GM04503 (cell line): ENCODE measurements at places on chromosomes 2 and 18.

GRCh38 chr2:48529676-48530032, 300 bp upstream of the STON1 start:
- DNase-seq = no peak

DNA sequence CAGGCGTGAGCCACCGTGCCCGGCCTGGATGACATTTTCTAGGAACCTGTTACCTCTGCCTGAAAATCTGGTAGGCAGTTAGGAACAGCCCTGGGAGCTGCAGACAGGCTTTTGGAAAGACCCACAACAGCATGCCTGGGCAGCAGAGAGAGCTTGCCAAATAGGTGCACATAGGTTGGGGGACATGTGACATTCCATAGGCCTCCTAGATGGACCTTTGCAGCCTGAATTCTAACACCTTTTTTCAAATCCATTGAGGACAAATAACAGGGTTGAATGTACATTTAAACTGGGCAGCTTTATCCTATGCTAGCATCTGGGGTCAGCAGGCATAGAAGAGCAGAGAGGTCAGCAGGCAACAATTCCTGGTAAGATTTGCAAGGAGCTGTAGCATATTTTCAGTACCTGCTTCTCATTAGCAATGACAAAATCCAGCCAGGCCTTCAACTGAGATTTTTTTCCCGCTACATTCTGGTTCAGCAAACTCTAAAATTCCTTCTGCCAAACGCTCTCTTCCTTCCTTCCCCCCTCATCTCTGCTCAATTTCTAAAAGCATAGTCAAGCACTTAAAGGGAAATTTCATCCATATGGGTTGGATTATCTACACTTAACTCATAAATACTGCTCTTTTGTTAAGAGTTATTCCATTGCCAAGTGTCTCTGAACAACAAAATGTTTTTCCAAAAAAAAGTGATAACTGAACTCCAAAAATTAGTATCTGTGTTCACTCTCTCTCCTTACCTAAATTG, 75.2 kb downstream of the SOWAHC start:
- DNase-seq = no peak

GRCh38 chr18:63905361-63905760, 2.4 kb upstream of the SERPINB10 start:
- no peak for DNase-seq

DNA sequence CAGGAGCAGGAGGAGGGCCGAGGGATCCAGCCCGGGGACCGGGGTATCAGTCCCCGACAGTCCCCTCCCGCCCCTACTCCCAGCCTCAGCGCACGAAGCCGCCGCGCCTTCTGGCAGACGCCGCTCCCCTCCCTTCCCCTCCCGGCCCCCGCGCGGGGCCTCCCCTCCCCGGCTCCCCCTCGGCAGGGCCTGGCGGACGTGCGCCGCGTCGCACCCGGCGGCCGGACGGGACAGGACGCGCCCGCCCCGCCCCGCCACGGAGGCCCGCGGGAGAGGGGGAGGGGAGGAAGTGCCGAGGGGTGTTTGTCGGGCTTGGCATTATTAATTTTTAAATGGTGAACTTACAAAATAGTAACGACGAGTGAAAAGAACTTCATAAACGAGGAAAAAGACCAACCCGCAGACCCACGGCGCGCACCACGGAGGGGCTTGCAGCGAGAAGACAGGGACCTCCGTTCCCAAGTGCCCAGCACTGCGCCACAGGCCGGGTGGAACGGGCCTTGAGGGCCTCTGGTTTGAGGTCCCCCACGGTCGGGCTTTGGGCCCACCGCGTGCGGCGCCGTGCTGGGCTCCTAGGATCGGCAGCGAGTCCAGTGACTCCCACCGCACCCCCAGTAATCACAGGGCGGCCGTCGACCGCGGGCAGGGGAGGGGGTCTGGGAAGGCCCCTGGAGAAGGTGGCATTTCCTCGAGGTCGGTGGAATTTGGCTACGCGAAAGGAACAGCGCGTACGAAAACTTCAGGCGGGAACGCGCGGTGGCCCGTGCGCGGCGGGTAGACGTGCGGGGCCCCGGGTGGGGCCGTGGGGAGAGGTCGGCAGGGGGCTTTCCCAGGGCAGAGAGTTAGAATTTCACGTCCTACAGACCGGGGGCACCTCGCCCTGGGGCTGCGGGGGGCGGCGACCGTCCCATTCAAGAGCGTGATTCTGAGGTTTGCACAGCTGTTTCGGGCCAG, 954 bp upstream of the CTDSP1 start:
- DNase-seq = peak; percentile 20

DNA sequence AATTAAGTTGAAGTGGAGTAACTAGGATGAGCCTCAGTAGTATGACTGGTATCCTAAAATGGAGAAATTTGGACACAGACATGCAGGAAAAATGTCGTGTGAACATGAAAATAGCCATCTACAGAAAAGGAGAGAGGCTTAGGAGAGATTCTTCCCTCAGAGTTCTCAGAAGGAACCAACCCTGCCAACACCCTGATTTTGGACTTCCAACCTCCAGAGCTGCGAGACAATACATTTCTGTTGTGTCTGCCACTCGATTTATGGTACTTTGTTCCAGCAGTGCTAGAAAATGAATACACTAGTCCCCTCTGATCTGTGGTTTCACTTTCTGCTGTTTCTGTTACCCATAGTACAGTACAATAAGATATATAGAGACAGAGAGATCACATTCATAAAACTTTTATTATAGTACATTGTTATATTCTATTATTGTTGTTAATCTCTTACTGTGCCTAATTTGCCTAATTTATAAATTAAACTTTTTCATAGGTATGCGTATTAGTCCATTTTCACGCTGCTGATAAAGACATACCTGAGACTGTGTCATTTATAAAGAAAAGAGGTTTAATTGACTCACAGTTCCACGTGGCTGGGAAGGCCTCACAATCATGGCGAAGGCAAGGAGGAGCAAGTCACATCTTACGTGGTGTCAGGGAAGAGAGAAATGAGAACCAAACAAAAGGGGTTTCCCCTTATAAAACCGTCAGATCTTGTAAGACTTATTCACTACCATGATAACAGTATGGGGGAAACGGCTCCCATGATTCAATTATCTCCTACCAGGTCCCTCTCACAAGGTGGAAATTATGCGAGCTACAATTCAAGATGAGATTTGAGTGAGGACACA, 41.3 kb downstream of the PLEKHA3 start:
- DNase-seq = no peak

GRCh38 chr18:3035635-3036034, 22.7 kb upstream of the LPIN2 start:
- DNase-seq = no peak

GRCh38 chr2:317501-318424, 29.9 kb upstream of the ALKAL2 start:
- DNase-seq = peak; percentile 8

DNA sequence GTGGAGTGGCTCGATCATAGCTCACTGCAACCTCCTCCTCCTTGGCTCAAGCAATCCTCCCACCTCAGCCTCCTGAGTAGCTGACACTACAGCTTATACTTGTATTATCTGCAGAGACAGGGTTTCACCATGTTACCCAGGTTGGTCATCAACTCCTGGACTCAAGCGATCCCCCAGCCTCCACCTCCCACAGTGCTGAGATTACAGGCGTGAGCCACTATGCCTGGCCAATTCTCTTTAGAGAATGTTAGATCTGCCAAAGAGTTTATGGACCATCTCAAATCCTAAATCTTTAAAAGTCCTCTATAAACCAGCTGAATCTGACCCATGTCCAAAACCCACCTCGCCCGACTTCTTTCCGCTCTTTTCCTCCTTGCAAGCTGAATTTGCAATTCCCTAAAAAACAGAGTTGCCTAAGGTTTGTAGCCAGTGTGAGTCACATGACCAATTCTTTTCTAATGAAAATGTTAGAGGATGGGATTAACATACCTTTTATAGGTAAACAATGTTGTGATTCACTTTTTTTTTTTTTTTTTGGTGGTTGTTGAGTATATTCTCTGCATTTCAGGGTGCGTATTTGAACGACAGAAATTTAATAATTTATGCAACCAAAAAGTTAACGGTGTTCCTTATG, 2.4 kb upstream of the PMAIP1 start:
- DNase-seq = no peak

- no peak for DNase-seq
These were observed 59.8 kb downstream of the INHBB start for GRCh38 chr2:120405759-120406099.

DNA sequence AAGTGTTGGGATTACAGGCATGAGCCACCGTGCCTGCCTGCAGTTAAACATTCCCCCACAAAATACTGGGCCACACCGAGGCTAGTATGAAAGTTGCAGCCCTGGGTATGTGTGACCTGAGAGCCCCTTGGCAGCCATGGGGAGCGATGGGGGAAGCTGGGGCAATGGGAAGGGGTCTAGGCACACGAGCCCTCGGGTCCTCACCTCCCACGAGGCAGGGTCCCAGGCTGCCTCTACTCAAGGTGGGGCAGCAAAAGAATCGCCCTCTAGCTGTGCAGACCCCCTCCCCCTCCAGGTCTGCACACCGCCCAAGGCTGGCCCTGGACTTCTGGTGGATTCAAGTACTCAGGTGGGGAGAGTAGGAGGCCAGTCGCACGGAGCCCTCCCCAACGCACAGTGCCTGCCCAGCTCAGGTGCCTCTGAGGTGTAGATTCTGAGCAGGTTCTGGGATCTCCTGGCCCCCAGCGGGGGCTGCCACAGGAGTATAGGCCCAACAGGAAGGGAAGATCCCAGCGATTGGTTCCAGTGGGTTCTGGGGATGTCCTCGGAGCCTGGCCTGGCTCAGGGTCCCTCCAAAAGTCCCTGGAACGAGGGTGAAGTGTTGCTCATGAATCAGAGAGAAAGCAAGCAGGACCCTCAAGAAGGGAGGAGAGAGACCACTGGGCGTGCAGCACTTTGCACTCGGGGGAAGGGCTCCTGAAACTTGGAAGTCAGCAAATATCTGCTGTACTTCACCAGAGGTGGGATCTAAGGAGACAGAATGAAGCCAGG, 2.6 kb downstream of the GPR35 start:
- no peak for DNase-seq

DNA sequence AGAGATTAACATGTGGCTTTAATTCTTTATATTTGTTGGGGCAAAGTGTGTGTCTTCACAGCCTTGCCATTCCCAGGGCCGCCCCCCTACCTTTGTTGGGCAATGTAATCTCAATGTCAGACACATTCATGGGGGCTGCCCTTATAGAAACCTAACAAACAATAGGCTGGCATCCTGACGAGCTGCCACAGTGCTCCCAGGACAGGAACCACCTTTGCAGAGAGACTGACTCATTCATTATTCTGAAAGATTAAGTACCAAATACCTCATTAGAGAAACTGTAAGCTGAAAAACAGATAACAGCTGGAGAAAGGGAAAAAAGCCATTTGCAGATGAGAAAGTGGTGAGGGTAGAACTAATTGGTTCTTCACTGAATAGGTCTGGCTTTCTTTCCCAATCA, 1587.5 kb upstream of the PIK3C3 start:
- DNase-seq = no peak

DNA sequence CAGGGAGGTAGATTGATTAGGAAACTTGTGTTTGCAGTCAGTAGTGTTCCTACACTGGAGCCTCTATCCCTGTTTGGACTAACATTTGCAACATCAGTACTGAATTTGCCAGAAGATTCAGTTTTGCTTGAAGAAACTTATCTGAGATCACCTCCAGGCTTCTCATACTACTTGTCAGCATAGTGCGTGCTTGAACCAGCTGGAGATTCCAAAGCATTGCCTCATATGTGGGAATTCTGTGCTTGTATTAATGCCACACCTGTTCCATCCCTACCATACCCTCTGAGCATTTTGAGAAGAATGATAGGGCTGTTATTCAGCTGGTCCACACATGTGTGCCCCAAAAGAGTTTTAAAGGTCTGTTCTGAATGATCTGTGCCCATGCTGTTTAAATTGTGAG, 148.7 kb downstream of the RAPGEF4 start:
- DNase-seq = no peak

DNA sequence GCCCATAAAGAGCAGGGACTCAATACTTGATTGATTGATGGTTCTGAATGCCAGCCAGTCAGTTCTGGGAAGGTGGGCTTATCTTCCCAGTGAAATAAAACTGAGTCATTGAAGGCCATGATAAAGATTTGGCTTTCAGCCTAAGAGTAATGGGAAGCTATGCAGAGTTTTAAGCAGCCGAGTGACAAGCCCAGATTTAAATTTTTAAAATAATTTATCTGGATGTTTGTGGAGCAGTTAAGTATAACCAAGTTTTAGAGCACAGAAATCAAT, 122.8 kb downstream of the RAPGEF4 start:
- no peak for DNase-seq
